ENCODE measurements at places on chromosomes 6 and 20.

DNA sequence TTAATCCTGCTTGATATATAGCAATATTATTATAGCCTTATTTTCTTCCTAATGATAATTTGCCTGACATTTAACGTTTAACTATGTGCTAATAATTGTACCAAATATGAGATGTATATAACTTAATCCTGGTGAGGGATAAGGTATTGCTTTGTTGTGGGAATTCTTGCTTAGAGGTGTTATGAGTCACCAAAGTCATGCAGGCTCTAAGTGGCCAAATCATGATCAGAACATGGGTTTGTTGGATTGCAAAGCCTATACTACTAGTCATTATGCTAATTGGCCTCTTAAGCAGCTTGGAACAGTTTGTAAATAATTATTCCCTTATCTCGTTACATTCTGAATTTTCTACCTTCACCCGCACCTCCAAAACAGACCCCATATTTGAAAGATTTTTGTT is 21.9 kb upstream of the C6orf141 start:
- no peak for DNase-seq

GRCh38 chr20:63735859-63736718 is at the start of gene LIME1:
Gene LIME1, plus strand, starts transcription at chr20:63736664. Its CDS starts 886 bp downstream, at chr20:63737550.
- DNase-seq: no peak

- no peak for DNase-seq
Observed at GRCh38 chr6:73823832-73824231, 127.8 kb downstream of the CD109 start.

- no peak for DNase-seq
Observed at GRCh38 chr6:42059743-42060142, 9.4 kb downstream of the TAF8 start.

GRCh38 chr20:32614772-32615171 is 29.6 kb upstream of the NOL4L start:
- no peak for DNase-seq

DNA sequence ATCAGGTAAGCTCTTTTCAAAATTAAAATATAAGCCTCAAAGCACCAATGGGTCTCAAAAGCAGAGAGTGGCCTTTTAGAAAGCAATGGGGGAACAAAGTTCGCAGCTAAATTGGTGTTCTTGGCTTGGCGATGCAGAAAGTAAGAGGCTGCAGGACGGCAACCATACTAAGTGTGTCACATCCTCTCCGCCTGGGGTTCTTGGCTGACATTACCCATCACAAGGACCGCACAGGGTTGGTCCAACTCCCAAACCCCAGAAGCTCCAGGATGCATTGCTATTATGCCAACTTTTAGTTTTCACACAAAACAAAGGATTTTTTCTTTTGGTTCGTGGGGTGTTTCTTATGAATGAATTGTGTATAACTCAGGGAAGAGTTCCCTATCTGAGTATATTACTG is 124.8 kb downstream of the PRKN start:
- DNase-seq: no peak

GRCh38 chr6:166419286-166419685 is 36.5 kb upstream of the MPC1 start:
- DNase-seq: no peak

- no peak for DNase-seq
Observed at GRCh38 chr6:139754898-139755775, 380.7 kb upstream of the CITED2 start.

- no peak for DNase-seq
Observed at GRCh38 chr6:141077355-141078333, 1055.1 kb upstream of the GJE1 start.

DNA sequence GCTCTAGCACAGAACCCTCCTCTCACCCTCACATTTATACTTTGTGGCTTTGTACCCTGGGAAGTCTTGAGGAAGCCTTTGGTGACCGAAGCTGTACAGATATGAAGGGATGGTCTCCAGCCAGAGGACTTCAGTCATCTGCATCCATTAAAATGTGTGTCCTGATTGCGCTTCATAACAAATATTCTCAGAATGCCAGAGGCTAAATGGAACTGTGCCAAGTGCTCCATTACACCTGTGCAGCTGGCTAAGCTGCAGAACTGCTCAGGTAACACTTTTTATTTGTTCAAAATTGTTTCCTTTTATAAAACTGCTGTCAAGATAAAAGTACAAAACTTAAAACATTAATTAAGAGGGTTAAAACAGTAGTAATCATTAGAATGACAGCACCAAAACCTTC is 22.3 kb downstream of the TPBG start:
- no peak for DNase-seq

GRCh38 chr20:63068711-63069367 is 62.1 kb upstream of the BHLHE23 start:
- DNase-seq: no peak

DNA sequence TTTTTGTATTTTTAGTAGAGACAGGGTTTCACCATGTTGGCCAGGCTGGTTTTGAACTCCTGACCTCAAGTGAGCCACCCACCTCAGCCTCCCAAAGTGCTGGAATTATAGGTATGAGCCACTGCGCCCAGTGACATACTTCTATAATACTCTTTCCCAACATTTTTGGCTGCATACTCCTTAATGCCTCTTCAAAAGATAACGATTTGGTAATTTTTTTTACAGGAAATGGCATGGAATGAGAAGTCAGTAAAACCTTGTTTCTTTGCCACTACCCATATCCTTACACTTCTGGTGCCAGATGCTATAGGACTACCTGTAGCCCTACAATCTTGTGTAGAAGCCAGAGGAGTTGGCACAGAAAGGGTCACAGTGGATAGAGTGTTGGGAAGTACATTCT is 41.4 kb upstream of the SGK1 start:
- DNase-seq: no peak

DNA sequence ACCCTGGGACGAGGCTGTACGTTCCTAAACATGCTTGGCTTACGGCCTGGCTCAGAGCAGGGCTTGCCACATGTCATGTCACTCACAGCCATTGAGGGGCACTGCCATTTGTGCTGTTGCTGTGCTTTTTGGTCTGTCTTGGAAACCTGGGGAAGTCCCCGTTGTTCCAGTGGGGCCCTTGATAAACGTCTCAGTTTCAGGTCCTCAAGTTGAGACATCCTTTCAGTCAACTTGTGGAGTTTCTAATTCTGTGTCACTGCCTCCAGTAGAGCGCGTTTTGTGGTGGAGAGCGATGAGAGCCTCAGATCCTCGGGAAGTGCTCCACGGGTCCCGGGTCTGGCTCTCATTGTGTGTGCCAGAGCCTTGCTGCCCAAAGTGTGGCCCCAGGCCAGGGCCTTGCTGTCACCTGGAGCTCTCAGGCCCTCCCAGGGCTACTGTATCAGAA is 43.0 kb upstream of the CCR6 start:
- peak; percentile 74 for DNase-seq

DNA sequence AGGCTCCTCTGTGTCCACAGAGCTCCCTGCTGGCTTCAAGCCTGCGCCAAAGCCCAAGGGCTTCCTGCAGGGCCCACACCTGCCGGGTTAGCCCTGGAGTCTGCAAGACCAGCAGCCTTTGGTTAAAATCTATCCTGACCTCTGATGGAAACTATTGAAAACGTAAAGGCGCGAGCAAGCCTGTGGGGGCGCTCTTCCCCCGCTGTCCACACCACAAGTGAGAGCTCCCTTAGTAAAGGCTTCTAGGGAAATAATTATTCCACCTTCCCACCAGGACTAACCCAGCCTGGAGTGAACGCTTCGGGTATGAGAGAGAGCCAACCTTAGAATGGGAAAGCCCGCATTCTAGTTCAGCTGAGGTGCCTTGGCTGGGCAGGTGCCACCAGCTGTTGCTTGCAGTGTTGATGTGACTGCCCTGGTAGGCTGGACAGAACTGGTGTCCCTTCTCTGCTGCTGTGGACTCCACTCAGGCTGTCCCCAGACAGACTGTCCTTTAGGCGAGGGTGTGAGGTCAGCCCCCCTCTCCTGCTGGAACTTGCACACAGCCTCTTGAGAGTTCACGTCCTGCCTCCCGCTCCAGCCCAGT is 68.7 kb downstream of the SYTL3 start:
- DNase-seq: no peak

DNA sequence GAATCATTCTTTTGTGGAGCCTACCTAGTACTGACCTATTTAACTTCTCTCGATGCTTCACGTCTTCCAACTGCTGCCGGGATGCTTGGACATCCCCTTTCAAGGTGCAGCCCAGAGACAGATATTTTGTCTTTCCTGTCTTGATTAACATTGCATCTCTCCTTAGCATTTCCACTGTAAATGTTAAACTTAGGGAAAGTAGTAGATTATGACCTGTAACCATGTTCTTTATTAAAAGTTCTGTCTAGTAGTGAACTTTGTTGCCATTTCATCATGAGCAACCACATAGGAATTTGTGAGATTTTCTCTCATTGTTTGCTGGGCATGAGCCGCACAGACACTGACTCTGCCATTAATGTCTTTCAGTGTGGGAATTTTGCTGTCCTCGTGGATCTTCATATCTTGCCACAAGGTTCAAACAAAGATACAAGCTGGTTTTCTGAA is 117.9 kb downstream of the JAG1 start:
- no peak for DNase-seq

DNA sequence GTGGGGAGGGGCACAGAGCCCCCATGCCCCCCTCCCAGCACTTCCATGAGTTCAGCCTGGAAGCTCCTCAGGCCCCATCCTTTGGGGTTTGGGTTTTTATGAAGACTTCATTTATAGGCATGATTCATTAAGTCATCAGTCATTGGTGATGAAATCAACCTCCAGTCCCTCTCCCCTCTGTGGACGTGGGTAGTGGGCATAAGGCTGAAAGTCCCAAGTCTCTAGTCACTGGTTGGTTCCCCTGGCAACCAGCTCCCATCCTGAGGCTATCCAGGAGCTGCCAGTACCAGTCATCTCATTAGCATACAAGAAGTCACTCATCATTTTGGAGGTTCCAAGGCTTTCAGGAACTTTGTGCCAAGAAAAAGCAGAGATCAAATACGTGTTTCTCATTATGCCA is 9.2 kb downstream of the TGM3 start:
- peak; percentile 90 for DNase-seq

GRCh38 chr6:75876152-75876551 is 127.1 kb downstream of the MYO6 start:
- no peak for DNase-seq

GRCh38 chr6:49463612-49463967 is 420 bp downstream of the CENPQ start:
- DNase-seq: no peak

- no peak for DNase-seq
Observed at GRCh38 chr20:33325350-33325749, 42.3 kb downstream of the BPIFB1 start.

GRCh38 chr20:17845701-17846475 is 122.7 kb downstream of the SNX5 start:
- DNase-seq: peak; percentile 3

- DNase-seq: no peak
Observed at GRCh38 chr6:167485186-167485978, 160.5 kb downstream of the TTLL2 start.

DNA sequence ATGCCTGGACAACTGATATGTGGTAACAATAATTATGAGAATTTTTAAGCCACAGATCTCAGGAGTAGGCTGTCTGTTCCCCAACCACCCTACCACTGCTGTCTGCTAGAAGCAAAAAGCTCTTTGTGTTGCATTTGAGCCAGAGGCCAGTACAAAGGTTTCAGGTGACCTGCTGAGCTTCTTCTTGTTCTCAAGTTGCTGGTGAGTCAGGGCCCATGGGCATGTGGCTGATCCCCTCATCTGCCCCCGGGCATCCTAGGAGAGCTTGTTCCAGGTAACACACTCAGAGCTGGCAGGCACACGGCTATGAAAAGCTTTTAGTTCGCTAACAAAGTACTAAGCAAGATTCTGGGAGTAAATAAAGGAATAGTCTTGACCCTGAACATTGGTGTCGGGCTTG is 285.3 kb downstream of the CDC5L start:
- DNase-seq: no peak

GRCh38 chr6:33271117-33271467 is 584 bp downstream of the VPS52 start:
- no peak for DNase-seq

DNA sequence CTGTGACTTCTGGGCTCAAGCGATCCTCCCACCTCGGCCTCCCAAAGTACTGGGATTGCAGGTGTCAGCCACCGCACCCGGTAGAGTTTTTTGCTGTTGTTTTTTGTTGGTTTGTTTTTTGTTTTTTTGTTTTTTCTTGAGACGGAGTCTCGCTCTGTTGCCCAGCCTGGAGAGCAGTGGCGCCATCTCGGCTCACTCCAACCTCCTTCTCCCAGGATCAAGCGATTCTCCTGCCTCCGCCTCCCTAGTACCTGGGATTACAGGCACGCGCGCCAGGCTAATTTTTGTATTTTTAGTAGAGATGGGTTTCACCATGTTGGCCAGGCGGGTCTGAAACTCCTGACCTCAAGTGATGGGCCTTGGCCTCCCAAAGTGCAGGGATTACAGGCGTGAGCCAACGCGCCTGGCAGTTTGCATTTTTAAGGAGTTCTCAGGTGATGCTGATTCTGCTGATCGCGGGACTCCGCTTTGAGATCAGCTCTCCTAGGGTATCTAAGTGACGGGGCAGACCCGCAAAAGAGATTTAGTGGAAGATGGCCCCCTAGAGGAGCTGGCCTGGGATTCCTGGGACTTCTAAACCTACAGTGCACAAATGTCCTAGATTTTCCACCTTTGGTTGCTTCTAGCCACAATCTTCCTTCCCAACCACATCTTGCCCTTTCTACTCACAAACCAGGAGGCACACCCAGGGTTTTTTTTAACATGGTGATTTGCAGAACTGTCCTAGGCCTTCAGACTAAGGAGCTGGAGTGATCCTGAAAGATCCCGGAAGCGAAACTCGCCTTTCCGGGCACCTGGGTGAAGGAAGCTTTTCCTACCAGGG is 45.2 kb downstream of the DPPA5 start:
- no peak for DNase-seq

GRCh38 chr6:141464490-141464889 is 668.2 kb upstream of the GJE1 start:
- DNase-seq: no peak

DNA sequence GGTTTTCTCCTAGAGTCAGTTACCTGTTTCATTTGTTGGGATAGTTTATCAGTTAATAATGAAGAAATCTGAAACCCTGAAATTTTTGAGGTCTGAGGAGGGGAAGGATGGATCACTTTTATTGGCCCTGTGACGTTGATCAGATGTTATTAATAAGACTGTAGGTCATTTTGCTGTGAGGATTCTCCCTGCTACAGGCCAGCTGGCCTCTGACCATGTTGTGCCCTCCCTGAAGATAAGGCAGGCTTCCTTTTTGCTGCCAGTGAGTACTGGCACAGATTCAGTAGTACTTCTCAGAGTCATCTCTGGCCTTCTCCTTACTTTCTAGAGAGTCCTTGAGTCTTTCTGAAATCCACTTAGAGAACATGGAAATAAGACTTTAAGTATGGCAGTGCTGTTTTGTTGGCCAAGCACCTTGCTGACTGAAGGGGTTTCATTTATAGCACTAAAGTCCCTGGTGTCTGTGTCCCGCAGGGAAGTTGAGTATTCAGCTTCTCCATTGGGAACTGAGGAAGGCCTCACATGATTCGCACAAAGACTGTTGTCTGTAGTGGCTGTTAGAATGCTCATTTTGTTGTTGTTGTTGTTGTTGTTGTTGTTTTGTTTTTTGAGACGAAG is 202.6 kb downstream of the DTNBP1 start:
- DNase-seq: no peak

GRCh38 chr6:130783416-130784107 is 43.6 kb upstream of the SMLR1 start:
- no peak for DNase-seq

Data from CD14-positive monocyte (primary cell).